ENCODE measurements at places on chromosomes 2 and 18. TPM values are rescaled to one million over a fixed set of nuclear protein-coding genes. Genes with fewer than 3 reads are reported as not detected.

GRCh38 chr2:44582363-44583008 lies 220.7 kb downstream of the CAMKMT start:
- ATAC-seq, result peak; percentile 75

DNA sequence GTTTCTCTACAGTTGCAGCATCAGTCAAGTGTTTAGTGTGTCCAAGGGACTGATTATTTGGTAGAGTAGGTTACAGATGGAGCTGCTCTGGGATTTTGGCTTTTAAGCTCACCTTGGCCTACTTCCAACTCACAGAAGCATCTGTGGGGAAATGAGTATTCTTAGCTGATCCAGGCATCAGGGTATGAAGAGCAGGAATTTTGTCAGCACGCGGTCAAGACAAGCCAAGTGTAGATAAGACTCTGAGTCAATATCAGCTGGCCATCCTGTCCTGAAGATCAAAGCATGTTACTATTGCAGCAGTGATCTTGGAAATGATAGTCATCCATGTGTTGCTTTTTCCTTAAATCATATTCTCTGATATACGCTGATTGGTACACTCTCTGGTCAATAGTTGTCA lies 24.4 kb downstream of the SERPINB4 start:
- ATAC-seq, result no peak

GRCh38 chr18:26432651-26433424 lies 115.5 kb downstream of the KCTD1 start:
- no peak for ATAC-seq

VWA3B gene
- total RNA-seq, result 0.40 TPM

GRCh38 chr2:180698668-180699067 lies 281.7 kb upstream of the UBE2E3 start:
- peak; percentile 20 for ATAC-seq

GRCh38 chr2:69164061-69164778 lies 151.2 kb downstream of the ANTXR1 start:
- ATAC-seq, result no peak
